ENCODE measurements at places on chromosomes 16 and 17.

GRCh38 chr16:20221208-20221607 lies 106.1 kb downstream of the GP2 start:
- no peak for DNase-seq

DNA sequence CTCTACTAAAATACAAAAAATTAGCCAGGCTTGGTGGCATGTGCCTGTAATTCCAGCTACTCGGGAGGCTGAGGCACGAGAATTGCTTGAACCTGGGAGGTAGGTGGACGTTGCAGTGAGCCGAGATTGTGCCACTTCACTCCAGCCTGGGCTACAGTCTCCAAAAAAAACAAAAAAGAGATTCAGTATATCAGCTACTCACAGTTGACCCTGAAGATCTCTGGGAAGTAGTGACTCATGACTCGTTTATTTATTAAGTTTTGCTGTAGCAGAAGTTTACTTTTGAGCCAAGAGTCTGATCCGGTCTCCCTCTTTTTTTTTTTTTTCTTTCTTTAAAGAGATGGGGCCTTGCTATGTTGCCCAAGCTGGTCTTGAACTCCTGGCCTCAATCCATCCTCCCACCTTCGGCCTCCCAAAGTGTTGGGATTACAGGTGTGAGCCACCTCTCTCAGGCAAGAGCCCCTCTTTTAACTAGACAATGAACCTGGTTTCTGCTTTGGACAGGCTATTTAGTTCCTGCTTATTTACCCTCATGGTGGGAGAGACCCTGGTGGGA lies 4.4 kb downstream of the MVP start:
- DNase-seq: no peak

GRCh38 chr17:48420823-48421222 lies 9.2 kb downstream of the SKAP1 start:
- no peak for DNase-seq

DNA sequence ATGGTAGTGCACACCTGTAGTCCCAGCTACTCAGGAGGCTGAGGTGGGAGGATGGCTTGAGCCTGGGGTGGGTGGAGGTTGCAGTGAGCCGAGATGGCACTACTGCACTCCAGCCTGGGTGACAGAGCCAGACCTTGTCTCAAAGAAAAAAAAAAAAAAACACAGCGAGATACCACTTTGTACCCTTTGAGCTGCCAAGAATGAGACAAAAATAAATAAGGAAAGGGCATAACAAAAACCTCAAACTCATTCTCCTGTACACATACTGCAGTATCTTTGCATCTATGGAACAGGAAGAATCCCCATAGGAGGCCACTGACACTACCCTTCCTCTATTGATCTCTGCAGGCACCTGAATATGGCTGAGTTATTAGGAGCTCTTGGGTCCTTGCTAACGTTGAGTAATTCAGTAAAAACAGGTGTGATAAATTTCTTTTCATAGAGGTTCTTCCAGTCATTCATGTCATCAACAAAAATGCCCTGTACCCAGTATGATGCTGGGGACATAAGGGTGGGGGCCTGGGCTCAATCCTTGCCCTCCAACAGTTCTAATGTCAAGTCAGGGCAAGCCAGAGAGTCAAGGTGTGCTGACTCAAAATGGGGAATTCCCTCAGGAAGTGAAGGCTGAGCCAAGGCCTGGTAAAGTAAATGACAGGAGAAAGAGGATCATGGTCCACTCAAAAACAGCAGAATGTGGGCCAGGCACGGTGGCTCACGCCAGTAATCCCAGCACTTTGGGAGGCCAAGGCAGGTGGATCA lies 26.9 kb downstream of the RANBP10 start:
- no peak for DNase-seq

DNA sequence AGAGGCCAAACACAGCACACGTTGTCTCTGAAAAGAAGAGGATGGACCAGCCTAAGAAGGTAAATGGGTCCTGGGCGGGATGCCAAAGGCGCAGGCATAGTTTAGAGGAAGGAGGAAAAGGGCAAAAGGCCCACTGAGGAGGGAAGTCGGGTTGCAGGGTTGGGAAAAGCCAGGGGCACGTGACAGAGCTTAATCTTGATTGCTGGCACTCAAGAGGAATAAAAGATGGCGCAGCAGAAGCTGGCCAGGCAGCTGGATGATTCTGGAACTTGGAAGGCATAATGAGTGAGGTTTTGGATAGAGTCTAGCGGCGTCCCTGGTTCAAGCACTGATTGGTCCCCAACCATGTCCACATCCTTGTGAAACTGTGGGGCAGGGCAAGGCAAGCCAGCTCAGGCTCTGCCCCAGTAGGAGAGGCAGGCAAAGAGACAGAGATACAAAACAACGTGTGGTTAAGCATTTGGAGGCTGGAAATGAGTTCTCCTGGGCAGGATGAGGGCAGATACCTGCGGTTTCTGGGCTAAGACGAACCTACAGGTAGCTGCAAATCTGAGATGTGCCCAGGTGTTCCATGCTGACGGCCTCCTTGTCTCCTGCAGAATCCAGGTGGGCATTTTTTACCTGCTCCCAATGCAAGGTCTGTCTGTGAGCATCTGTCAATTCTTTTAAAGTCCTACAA lies 52.7 kb upstream of the CIBAR2 start:
- no peak for DNase-seq

GRCh38 chr17:6577686-6578263 lies 21.4 kb upstream of the PITPNM3 start:
- DNase-seq: no peak

DNA sequence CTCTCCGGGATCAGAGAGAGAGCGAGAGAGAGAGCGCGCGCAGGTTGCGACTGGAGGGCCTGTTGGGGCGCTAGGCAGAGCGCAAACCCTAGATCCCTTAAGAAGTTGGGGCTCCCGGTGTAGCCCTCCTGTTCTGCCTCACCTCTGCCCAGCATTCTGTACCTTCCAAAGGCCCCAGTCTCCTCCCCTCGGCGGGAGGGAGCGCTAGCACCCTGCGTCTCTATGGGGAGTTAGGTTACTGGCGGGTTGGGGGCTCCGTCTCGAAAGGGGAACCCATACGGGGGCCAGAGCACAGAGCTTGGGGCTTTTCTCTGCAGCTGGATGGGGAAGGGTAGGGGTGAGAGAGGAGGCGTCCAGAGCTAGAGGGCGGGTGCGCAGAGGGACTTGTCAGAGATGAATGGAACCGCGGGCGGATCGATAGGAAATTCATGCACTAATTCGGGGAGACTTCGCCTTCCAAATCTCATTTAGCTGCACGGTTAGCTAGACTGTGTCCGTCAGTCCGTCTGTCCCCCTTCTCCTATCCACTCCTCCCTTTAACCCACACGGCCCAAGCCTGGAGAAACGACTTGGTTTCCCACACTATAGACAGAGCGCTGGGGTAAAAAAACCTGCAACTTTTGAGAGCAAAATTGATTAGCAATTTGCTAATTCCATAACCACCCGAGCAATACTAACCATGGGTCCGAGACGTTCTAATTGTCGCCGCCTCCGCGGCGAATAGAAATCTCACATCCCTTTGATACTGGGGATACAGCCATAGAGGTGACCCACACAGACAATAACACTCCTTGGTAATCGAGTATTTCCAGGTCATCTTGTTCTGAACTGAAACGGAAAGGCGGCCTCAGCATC lies 693 bp upstream of the HOXB4 start:
- no peak for DNase-seq

- no peak for DNase-seq
These were observed 22.5 kb upstream of the TMEM132E start for GRCh38 chr17:34556931-34557330.

DNA sequence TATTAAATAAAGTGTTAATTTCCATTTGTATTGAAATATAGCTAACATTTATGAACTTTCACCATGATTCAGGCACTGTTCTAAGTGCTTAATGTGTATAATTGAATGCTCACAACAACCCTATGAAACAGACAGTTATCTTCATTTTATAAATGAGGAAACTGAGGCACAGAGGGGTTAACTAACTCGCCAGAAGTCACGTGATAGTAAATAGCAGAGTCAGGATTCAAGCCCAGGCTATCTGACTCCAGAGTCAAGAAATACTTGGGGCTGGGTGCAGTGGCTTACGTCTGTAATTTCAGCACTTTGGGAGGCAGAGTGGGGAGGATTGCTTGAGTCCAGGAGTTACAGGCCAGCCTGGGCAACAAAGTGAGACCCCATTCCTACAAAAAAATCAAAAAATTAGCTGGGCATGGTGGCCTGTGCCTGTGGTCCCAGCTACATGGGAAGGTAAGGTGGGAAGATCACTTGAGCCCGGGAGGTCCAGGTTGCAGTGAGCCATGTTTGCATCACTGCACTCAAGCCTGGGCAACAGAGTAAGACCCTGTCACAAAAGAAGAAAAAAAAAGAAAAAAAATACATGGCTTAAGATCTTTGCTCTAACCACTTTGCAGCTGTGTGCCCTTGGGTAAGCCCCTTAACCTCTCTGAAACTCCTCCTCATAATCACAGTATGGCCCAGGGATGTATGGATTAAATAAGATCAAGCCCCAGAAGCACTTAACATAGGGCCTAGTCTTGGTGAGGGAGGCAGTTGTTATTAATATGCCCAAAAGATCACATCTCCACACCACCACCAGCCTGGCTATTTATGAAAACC lies 29.0 kb downstream of the WSB1 start:
- DNase-seq: no peak

GRCh38 chr17:18225121-18225641 lies at the start of gene LLGL1:
Gene LLGL1, plus strand, starts transcription at chr17:18225635. Its CDS starts 48 bp downstream, at chr17:18225683.
- DNase-seq: peak; percentile 95

GRCh38 chr16:54928016-54928356 lies 2.7 kb upstream of the IRX5 start:
- no peak for DNase-seq

GRCh38 chr16:17469011-17469740 lies 1.6 kb downstream of the XYLT1 start:
- DNase-seq: no peak

- DNase-seq: no peak
These were observed 28.1 kb upstream of the MAPK3 start for GRCh38 chr16:30151091-30151490.

GRCh38 chr17:73536700-73537605 lies 107.3 kb downstream of the SDK2 start:
- DNase-seq: no peak

DNA sequence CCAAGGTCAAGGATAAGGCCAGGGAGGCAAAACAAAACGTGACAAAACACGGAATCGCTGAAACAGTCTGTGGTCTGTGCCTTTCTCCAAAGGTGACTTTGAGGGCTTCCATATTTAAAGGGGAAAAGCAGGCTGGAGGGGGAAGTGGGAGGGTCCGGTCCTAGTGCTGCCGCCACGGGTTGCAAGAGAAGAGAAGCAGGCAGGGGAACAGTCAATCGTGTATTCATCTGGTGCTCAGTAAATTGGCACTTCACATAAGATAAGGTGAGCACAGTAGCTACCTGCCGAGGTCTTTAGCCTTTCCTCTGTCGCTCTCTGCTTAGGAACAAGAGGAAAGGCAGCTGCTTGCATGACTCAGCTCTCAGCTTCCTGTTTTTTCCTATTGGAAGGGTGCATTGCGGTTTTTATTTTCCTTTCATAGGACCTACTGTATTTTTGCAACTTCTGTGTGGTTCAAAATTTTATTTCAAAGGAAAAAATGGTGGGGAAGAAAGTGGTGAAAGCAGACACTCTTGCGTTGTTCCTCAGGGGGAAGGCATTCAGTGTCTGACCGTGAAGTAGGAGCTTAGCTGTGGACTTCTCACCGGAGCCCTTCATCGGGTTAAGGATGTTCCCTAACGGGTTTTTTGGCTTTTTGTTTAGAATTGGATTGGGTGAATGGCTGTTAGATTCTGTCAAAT lies 7.1 kb upstream of the LGALS3BP start:
- no peak for DNase-seq

- peak; percentile 41 for DNase-seq
These were observed 9.1 kb upstream of the PPP1R1B start for GRCh38 chr17:39617446-39618245.

- DNase-seq: no peak
These were observed 47.7 kb upstream of the XYLT1 start for GRCh38 chr16:17518441-17518840.

Measured in stimulated activated CD4-positive, alpha-beta T cell treated with anti-CD3 and anti-CD28 coated beads, Interleukin-1b, Interleukin-23, amount 100 ng/mL, for 48 hours (primary cell).